ENCODE measurements at places on chromosomes 13 and 19.

- H3K27me3 ChIP-seq: peaks cover 8% of the 10 kb centered on the region
- no peak for DNase-seq
- no peaks in the 10 kb centered on the region for H3K4me1 ChIP-seq
- H3K4me3 ChIP-seq: no peak overlapping the region
These were observed 30.0 kb upstream of the POP4 start for GRCh38 chr19:29576046-29576606.

DNA sequence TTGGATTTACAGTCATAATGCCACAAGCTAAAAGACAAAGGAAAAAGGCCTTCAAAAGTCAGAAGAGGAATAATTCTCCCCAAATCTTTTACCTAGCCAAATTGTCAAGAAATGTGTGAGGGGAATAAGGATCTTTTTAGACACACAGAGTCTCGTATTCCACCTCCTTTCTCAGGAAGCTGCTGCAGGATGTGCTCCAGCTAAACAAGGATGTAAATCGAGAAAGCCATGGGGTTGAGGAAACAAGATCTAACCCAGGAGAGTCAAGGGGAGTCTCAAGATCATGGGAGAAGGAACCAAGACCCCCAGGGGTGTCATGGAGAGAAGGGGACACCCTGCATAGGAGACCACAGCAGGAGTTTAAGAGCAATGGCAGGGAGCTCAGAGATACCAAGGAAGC is 147.4 kb downstream of the KDM4B start:
- H3K4me1 ChIP-seq: no peaks in the 10 kb centered on the region
- no peak overlapping the region for H3K27ac ChIP-seq
- H3K27me3 ChIP-seq: no peaks in the 10 kb centered on the region

- no peak overlapping the region for H3K4me3 ChIP-seq
- H3K27ac ChIP-seq: no peak overlapping the region
- H3K4me1 ChIP-seq: no peaks in the 10 kb centered on the region
- DNase-seq: no peak
- no peaks in the 10 kb centered on the region for H3K36me3 ChIP-seq
These were observed 100.0 kb downstream of the KLF5 start for GRCh38 chr13:73158851-73159250.

DNA sequence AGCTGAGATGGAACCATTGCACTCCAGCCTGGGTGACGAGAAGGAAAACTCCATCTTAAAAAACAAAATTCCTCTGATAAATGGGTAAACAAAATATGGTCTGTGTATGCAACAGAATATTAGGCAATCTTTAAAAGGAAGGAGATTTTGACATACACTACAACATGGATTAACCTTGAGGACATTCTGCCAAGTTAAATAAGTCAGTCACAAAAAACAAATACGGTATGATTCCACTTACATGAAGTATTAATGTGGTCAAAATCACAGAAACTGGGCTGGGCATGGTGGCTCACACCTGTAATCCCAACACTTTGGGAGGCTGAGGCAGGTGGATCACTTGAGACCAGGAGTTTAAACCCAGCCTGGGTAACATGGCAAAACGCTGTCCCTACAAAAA is 3.0 kb upstream of the ZNF444 start:
- H3K27me3 ChIP-seq: no peaks in the 10 kb centered on the region
- peaks cover 12% of the 10 kb centered on the region for H3K4me1 ChIP-seq

DNA sequence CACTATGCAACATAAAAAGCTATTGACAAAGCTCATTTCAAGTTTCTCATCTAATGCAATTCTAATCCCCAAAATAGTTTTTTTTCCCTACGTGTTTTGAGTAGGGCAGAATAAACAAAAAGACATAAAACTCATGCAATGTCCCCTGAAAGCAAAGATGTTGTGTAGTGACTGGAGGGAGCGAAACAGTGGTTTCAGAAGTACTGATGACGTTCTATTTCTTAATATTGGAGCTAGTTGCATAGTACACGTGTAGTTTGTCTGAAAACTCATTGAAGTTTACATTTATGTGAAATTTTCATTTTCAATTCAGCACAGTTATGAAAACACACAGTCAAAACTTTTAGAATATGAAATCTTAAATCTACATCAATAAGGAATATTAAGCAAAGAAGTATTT is 31.6 kb downstream of the USP12 start:
- no peaks in the 10 kb centered on the region for H3K27me3 ChIP-seq
- H3K4me1 ChIP-seq: no peaks in the 10 kb centered on the region
- no peak overlapping the region for H3K27ac ChIP-seq
- no peaks in the 10 kb centered on the region for H3K36me3 ChIP-seq
- no peak overlapping the region for H3K4me3 ChIP-seq

- H3K27me3 ChIP-seq: no peaks in the 10 kb centered on the region
- no peaks in the 10 kb centered on the region for H3K4me1 ChIP-seq
These were observed 21.6 kb downstream of the SGCG start for GRCh38 chr13:23202383-23202782.

- H3K4me3 ChIP-seq: no peak overlapping the region
- DNase-seq: no peak
- no peak overlapping the region for H3K27ac ChIP-seq
- H3K27me3 ChIP-seq: no peaks in the 10 kb centered on the region
- no peaks in the 10 kb centered on the region for H3K36me3 ChIP-seq
These were observed 93.1 kb downstream of the WTIP start for GRCh38 chr19:34574704-34575103.

GRCh38 chr13:110149036-110149435 is 157.9 kb downstream of the COL4A1 start:
- H3K4me1 ChIP-seq: no peaks in the 10 kb centered on the region
- no peaks in the 10 kb centered on the region for H3K27me3 ChIP-seq
- H3K4me3 ChIP-seq: no peak overlapping the region
- DNase-seq: no peak

GRCh38 chr13:113962386-113962785 is 11.5 kb downstream of the C13orf46 start:
- DNase-seq: no peak
- H3K36me3 ChIP-seq: peaks cover 10% of the 10 kb centered on the region
- H3K4me1 ChIP-seq: no peaks in the 10 kb centered on the region
- no peak overlapping the region for H3K4me3 ChIP-seq
- no peak overlapping the region for H3K27ac ChIP-seq

DNA sequence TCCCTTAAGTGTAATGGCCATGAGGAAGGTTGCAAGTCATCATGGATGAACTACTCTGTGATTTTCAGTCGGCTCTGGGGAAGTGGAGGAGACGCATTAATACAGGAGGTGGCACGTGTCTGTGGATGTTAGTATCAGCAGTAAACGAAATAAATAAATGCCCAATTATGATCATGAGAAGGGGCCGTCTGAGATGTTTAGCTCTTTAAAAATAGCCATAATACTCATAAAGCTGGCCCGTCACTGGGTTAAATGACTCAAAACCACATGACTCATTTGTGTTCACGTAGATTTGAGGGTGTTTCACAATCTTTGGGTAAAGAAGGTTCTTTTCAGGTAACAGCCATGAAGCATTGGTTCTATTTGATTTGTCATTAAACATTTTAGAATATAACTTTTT is 620.6 kb downstream of the GPC6 start:
- no peaks in the 10 kb centered on the region for H3K36me3 ChIP-seq
- H3K4me1 ChIP-seq: no peaks in the 10 kb centered on the region
- H3K4me3 ChIP-seq: no peak overlapping the region
- no peak overlapping the region for H3K27ac ChIP-seq
- DNase-seq: no peak

GRCh38 chr13:88136098-88136790 is 465.1 kb downstream of the SLITRK5 start:
- no peak overlapping the region for H3K27ac ChIP-seq
- no peaks in the 10 kb centered on the region for H3K27me3 ChIP-seq
- no peak overlapping the region for H3K4me3 ChIP-seq
- H3K4me1 ChIP-seq: no peaks in the 10 kb centered on the region
- DNase-seq: no peak
